ENCODE measurements at places on chromosomes 12 and 14. TPM values are rescaled to one million over a fixed set of nuclear protein-coding genes. Genes with fewer than 3 reads are reported as not detected.
A peak's percentile ranks its signal among the peaks of the same experiment; 100 is the strongest.

ACSM4 gene
- not detected for total RNA-seq

VPS37B gene
- total RNA-seq = 13.8 TPM

MAP3K9 gene
- 8.6 TPM for total RNA-seq

DNA sequence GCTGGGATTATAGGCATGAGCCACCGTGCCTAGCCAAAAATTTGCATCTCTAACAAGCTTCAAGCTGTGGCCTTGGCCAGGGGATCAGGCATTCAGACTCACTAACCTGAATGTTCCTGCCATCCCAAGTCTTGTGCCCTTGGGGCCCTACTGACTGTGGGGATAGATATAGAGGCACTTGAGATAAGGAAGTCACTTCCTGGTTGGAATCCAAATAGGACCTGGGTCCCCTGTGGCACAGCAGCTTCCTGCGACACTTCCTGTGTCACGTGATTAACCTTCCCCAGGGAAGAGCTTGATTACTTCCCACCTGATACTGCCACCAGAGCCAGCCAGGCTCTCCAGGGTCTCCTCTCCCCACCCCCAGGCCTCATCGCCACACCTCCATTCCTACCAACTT is 128.2 kb downstream of the BCL11B start:
- H3K4me1 ChIP-seq = peaks cover 10% of the 10 kb centered on the region
- no peaks in the 10 kb centered on the region for H3K36me3 ChIP-seq
- peaks cover 9% of the 10 kb centered on the region for H3K27me3 ChIP-seq
- no peak for DNase-seq
- H3K27ac ChIP-seq = no peak overlapping the region

DNA sequence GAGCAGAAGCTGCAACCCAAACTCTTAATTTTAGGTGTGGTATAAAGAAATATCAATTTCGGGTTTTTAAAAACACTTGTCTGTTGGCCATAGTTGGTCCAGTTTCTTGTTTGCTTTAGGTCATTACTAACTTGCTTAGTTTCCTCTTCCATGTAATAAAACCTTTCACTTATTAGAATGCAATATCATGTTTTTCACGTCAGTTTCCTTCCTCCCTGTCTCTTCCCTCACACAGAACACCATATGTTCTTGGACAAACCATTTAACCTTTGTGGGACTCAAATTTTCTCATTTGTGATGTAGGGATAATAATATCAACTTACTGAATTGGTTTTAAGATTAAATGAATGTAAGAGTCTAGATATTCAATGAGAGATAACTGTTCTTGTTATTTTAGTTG is 22.9 kb downstream of the PMCH start:
- no peak overlapping the region for H3K27ac ChIP-seq
- H3K36me3 ChIP-seq = no peaks in the 10 kb centered on the region
- no peaks in the 10 kb centered on the region for H3K27me3 ChIP-seq
- no peak overlapping the region for H3K4me3 ChIP-seq
- no peak for DNase-seq
- no peaks in the 10 kb centered on the region for H3K4me1 ChIP-seq

GRCh38 chr14:50573862-50574261 is 13.9 kb downstream of the ATL1 start:
- no peak overlapping the region for H3K4me3 ChIP-seq
- no peaks in the 10 kb centered on the region for H3K4me1 ChIP-seq
- DNase-seq = no peak

IPO8 gene
- 43.0 TPM for total RNA-seq

BATF gene
- not detected for total RNA-seq

EML5 gene
- total RNA-seq = 0.13 TPM

SRGAP1 gene
- 49.3 TPM for total RNA-seq

- DNase-seq = no peak
- H3K4me1 ChIP-seq = peaks cover 8% of the 10 kb centered on the region
- H3K27me3 ChIP-seq = peaks cover 6% of the 10 kb centered on the region
- H3K27ac ChIP-seq = no peak overlapping the region
- H3K36me3 ChIP-seq = peaks cover 5% of the 10 kb centered on the region
Measured at GRCh38 chr14:34098985-34099349, 148.1 kb upstream of the EGLN3 start.

ABHD4 gene
- 77.7 TPM for total RNA-seq

SLC4A8 gene
- 16.7 TPM for total RNA-seq

DNA sequence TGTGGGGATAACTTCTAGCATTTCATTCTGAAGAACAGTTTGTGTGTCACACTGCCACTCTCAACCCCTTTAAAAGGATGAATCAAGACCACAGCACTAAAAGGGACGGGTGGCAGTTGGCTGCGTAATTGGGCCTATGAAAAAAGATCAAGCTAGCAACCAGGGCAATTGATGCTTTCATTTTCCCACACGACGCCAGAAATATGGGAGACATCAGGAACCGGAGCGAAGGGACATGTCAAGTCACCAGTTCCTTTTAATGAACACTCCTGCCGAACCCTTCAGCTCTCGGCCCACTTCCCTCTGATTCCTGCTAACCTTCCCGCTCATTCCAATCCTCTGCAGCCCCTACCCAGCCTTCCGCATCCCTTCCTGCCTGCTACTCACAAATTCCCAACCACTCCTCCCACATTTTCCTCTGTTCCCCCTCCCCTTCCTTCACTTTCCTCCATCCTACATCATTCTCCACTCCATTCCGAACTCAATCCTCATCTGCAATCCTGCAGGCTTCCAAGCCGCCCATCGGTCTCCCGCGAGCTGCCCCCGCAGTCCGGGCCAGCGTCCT is 753 bp downstream of the CSRNP2 start:
- DNase-seq = peak; percentile 36
- peak overlapping the region; percentile 92 for H3K4me3 ChIP-seq
- peaks cover 4% of the 10 kb centered on the region for H3K27me3 ChIP-seq
- peak overlapping the region; percentile 89 for H3K27ac ChIP-seq
- peaks cover 35% of the 10 kb centered on the region for H3K4me1 ChIP-seq
- H3K36me3 ChIP-seq = peaks cover 17% of the 10 kb centered on the region

DNA sequence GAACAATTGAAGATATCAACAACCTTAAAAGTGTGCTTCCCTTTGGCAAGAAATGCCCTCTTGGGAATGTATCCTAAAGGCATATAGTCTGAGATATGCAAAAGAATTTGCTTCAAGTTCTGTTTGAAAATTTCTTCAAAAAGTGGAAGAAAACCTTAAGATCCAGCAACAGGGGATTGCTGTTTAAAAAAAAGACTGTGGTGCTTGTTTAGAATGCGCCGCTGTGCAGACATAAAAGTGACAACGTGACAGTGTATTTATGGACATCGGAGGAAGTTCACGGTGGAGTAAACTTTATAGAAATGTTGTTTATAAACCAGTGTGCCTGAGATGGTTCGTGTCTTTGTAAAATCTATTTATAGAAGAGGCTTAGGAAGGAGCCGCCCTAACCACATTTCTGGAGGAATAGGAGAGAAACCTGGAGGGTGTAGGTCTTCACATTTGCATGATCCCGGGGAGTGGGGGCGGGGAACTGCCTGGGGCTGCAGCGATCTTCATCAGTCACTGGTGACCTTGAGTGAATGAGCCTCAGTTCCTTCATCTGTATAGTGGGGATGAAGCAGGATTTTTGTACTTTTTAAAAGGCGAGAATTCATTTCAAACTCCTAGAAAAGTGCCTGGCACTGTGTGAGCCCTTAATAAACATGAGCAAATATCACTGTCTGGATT is 27.5 kb downstream of the ADGRD1 start:
- H3K4me3 ChIP-seq = no peak overlapping the region
- no peaks in the 10 kb centered on the region for H3K36me3 ChIP-seq
- peaks cover 2% of the 10 kb centered on the region for H3K4me1 ChIP-seq
- H3K27ac ChIP-seq = no peak overlapping the region
- H3K27me3 ChIP-seq = peaks cover 2% of the 10 kb centered on the region

SDR9C7 gene
- total RNA-seq = not detected

DNA sequence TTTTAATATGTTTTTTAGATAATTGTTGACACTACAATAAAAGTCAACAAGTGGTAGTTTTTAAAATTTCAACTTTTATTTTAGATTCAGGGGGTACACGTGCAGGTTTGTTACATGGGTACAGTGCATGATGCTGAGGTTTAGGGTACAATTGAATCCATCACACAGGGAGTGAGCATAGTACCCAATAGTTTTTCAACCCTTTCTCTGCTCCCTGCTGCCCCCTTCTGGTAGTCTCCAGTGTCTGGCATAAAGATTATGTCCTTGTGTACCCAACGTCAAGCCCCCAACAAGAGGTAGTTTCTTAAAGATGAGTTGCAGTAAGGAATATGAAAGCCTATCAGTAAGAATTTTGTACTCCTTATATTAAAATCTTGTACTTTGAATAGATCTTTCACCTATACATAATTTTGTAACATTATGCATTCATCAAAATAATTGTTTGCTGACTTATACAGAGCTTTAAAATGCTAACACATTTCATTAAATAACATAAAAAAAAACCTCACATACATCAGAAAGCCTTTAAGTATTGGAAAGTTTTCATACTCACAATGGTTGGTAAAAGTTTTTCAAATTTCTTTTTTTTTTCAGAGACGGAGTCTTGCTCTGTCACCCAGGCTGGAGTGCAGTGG is 5.4 kb upstream of the RALGAPA1 start:
- no peak overlapping the region for H3K4me3 ChIP-seq
- peaks cover 2% of the 10 kb centered on the region for H3K27me3 ChIP-seq
- no peaks in the 10 kb centered on the region for H3K4me1 ChIP-seq
- H3K27ac ChIP-seq = no peak overlapping the region
- no peaks in the 10 kb centered on the region for H3K36me3 ChIP-seq
- DNase-seq = peak; percentile 82

GRCh38 chr14:44662250-44662891 is 155.3 kb upstream of the FSCB start:
- H3K4me1 ChIP-seq = peaks cover 6% of the 10 kb centered on the region
- H3K36me3 ChIP-seq = no peaks in the 10 kb centered on the region

DNA sequence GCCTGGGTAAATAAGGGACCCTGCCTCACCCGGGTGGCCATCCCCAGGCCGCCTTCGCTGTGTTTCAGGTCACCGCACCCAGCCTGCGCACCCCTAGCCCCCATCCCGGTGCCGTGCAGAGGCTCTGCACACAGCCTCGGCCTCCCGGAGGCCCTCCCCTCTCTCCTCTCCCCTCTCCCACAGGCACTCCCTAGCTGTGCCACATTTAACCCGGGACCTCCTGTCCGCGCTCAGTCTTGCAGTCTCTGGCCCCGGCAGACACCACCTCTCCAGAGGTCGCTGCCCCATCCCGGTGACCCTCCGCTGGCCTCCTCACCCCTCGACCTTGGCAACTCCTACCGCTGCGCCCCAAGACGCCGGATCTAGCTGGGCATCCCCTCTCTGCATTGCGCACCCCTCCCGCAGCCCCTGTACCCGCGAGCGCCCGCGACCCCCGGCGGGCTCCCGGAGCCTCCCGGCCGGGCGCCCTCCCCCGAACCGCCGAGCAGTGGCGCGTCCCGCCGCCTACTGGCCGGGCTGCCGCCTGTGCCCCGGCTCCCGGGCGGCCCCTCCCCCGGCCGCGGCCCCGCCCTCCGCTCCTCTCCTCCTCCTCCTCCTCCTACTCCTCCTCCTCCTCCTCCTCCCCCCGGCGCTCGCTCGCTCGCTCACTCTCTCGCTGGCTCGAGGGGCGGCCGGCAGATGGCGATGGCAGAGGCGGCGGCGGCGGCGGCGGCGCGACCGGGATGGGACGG is 120.7 kb downstream of the AACS start:
- H3K4me1 ChIP-seq = peaks cover 10% of the 10 kb centered on the region
- H3K27ac ChIP-seq = no peak within 1 kb of the TSS
- H3K36me3 ChIP-seq = peaks cover 5% of the 10 kb centered on the region
- peak within 1 kb of the TSS; percentile 76 for H3K4me3 ChIP-seq
- peaks cover 25% of the 10 kb centered on the region for H3K27me3 ChIP-seq
- DNase-seq = peak; percentile 80

GRCh38 chr12:116534311-116535121 is 24.7 kb upstream of the MAP1LC3B2 start:
- no peak for DNase-seq
- H3K36me3 ChIP-seq = no peaks in the 10 kb centered on the region
- peaks cover 6% of the 10 kb centered on the region for H3K27me3 ChIP-seq
- no peak overlapping the region for H3K27ac ChIP-seq
- peak overlapping the region; percentile 63 for H3K4me3 ChIP-seq

DNA sequence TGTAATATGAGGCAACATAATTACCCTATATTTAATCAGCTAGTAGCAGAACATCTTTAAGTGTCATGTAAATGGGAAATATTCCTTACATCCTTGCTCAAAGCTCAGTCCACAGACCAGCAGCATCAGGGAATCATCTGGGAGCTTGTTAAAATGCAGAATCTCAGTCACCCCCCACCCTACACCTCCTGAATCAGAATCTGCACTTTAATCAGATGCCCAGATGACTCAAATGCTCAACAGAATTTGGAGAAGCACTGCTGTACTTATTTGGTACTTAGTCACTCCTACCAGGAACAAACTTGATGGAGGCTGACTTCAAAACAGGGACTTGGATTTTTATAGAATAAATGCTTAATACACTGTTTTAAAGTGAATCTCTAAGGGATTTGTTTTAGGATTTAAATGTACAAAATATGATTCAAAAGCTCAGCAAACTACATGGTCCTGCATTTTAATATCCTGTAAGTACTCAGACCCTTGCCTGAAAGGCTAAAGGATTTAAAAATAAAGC is 96.5 kb downstream of the ARMH4 start:
- H3K27ac ChIP-seq = no peak overlapping the region
- no peak overlapping the region for H3K4me3 ChIP-seq
- H3K36me3 ChIP-seq = peaks cover 4% of the 10 kb centered on the region
- H3K27me3 ChIP-seq = no peaks in the 10 kb centered on the region

AMDHD1 gene
- not detected for total RNA-seq

FRS2 gene
- 22.9 TPM for total RNA-seq

GRCh38 chr12:79409562-79409961 is 281.2 kb downstream of the PAWR start:
- peak overlapping the region; percentile 70 for H3K27ac ChIP-seq
- peaks cover 2% of the 10 kb centered on the region for H3K27me3 ChIP-seq
- peaks cover 9% of the 10 kb centered on the region for H3K4me1 ChIP-seq
- H3K36me3 ChIP-seq = no peaks in the 10 kb centered on the region
- no peak overlapping the region for H3K4me3 ChIP-seq

GRCh38 chr12:110180591-110181005 is 56.4 kb downstream of the IFT81 start:
- no peaks in the 10 kb centered on the region for H3K4me1 ChIP-seq
- DNase-seq = no peak
- H3K4me3 ChIP-seq = no peak overlapping the region
- H3K27ac ChIP-seq = no peak overlapping the region

DNA sequence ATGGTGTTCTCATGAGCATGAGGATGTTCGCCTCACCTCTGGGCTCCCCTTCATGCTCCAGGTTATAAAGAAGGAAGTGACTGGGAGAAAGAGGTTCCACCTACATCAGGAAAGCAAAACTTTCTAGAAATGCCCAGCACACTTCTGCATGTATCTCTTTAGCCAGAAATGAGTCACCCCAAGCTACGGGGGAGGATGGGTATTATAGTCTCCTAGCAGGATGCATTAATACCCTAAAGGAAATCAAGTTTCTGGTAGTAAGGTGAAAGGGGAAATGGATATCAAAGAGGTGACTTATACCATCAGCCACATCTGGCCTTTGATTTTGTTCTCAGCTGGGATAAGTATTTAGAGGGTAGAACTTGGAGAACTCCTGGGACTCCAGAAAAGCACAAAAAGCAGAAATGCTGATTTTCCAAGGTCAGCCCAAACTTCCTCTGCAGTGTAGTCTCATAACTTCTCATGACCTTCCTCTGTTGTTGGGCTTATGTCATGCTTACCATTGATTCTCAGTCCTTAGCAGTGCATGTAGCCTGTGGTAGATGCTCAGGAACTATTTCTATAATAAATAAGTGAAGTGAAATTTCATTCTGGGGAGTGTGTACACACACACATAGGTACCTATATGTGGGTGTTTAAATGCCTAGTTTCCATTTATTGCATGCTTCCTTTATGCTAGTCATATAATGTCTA is 209.4 kb upstream of the CRY1 start:
- no peak for DNase-seq
- no peak overlapping the region for H3K4me3 ChIP-seq
- no peak overlapping the region for H3K27ac ChIP-seq
- no peaks in the 10 kb centered on the region for H3K4me1 ChIP-seq
- H3K36me3 ChIP-seq = no peaks in the 10 kb centered on the region

GRCh38 chr14:30375296-30375892 is 183.6 kb upstream of the G2E3 start:
- peak; percentile 76 for DNase-seq
- no peak overlapping the region for H3K4me3 ChIP-seq
- no peaks in the 10 kb centered on the region for H3K4me1 ChIP-seq

Measured in endothelial cell (in vitro differentiated cells).